SW480 (cell line): ENCODE measurements at places on chromosomes 3 and 15.

DNA sequence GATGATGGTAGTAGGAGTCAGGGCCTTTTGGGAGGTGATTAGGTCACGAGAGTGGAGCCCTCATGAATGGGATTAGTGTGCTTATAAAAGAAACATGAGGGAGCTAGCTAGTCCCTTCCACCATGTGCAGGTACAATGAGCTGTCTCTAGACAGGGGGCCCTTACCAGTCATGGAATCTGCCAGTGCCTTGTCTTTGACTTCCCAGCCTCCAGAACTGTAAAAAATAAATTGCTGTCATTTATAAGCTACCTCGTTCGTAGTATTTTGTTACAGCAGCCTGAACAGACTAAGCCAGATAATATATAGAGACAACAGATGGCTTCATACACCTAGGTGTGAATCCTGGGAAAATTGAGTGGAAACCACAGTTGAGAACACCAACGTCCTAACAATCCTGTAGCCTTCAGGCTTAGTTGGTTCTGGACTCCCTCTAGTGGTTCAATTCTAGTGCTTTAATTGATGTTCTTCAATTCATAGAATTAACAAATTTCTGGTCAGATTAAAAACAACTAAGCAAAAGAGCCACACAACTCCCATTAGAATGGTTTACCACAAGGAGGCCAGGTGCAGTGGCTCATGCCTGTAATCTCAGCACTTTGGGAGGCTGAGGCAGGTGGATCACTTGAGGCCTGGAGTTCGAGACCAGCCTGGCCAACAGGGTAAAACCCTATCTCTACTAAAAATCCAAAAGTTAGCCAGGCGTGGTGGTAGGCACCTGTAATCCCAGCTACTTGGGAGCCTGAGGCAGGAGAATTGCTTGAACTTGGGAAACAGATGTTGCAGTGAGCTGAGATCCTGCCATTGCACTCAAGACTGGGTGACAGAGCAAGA, 21.3 kb upstream of the GATM start:
- DNase-seq, result peak; percentile 67

- DNase-seq, result no peak
Observed at GRCh38 chr3:175983379-175983778, 1124.2 kb downstream of the NAALADL2 start.

GRCh38 chr15:40471105-40471807, 472 bp downstream of the CHST14 start:
- peak; percentile 25 for DNase-seq

DNA sequence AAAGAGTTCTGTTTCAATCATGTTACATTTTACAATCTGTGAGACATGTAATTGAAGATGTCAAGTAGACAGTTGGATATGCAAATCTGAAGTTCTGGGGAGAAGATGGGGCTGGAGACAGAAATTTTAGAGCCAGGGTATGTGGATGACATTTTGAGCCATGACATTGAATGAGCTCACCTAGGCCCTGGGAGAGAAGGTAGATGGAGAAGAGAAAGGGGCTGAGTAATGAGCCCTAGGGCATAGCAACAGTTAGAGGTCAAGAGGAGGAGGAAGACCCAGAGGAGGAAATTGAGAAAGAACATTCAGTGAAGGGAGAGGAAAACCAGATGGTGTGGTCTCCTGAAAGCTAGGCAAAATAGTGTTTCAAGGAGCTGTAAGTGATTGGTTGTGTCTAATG, 15.3 kb downstream of the TMEM266 start:
- DNase-seq, result no peak

DNA sequence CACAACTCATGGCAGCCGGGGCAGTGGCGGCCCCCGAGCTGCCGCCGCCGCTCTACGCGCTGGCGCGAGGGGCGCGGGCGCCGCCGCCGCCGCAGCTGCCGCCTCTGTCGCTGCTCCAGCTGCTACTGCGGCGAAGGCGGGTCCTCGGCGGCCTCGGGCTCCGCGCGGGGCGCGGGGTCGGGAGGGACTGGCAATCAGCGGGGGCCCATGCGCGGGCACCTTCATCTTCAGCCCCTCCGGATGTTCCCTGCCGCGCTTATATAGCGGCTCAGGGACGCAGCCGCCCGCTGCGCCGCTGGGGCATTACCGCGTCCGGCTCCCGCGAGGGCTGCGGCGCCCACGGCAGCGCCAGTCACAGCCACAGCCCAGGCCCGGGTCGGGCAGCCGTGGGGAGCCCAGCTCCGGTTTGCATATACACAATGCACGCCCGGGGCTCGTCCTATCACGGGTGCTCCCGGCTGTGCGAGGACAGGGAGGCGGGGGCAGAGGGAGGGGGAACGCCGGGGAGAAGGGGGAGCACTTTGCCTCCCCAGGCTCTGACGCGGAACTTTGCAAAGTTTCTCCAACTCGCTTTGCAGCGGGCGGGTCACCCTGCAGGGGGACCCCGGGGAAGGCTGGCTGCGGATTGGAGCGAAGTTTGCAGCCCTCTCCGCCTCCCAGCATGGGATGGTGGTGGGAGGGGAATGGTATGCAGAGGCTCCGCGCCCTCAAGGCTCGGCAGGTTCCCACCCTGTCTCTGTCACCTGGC, at the start of gene VGLL3:
Gene VGLL3, minus strand, starts transcription at position 416 of the 748 bp plus-strand sequence. Its CDS starts 406 bp downstream, at position 10.
- DNase-seq, result peak; percentile 18

DNA sequence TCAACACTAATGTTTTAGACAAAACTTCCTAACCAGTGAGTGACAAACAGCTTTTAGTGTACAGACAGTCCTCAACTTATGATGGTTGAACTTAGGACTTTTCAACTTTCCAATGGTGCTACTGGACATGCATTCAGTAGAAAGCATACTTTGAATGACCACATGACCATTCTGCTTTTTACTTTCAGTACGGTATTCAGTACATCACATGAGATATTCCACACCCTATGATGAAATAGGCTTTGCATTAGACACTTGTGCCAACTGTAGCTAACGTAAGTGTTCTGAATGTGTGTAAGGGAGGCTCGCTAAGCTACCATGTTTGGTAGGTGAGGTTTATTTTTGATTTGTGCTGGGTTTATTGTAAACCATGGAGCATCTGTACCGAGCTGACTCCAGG, 113.7 kb downstream of the WNT7A start:
- no peak for DNase-seq
